G401 (cell line): ENCODE measurements at places on chromosomes 7 and 10.
A peak's percentile ranks its signal among the peaks of the same experiment; 100 is the strongest.

DNA sequence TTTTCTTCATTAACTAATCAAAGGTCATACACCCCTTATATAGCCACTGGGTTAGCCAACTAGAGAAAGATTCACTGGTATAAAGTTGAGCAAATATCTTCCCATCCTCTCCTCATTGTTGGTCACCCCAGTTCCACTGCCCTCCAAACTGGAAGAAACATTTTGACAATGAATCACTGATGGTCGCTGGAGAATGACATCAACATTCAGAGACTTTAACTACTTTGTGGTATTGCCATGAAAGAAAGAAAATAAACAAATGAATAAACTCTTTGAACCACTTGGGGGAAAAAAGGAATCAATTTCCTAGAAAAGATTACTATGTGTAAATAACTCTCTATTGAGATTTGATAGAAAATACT is 23.4 kb downstream of the HYCC1 start:
- DNase-seq: no peak

- DNase-seq: no peak
Measured at GRCh38 chr7:139916717-139917395, 87.8 kb downstream of the TBXAS1 start.

- DNase-seq: no peak
Measured at GRCh38 chr10:29256586-29256985, 32.3 kb upstream of the LYZL1 start.

DNA sequence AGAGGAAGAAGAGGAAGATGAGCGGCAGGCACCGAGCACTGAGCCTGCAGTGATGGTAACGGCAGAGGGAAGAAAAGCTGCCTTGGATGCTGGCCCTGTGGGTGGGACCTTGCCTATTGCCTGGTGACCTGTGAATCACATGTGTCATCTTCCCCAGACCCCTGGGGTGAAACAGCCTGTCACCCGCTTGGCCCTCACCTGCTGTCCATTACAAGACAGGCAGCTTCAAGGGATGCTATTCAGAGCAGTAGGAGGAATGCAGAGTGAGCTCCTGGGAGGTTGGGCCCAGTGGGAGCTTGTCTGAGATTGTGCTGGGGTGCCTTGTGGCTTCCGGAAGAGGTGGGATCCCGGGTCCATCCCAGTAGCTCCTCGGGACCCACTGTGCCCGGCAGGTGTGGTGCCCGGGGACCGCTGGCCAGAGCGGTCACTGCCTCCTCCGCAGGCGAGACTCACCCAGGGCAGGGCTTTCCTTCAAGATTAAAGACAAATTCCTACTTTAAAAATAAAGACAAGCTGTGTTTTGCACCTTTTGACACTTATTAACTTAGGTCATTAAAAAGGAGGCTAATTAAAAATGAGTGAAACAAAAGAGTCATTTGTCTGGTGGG is 440.2 kb upstream of the MKI67 start:
- DNase-seq: no peak

GRCh38 chr10:49176310-49177268 is 11.6 kb downstream of the TMEM273 start:
- no peak for DNase-seq

DNA sequence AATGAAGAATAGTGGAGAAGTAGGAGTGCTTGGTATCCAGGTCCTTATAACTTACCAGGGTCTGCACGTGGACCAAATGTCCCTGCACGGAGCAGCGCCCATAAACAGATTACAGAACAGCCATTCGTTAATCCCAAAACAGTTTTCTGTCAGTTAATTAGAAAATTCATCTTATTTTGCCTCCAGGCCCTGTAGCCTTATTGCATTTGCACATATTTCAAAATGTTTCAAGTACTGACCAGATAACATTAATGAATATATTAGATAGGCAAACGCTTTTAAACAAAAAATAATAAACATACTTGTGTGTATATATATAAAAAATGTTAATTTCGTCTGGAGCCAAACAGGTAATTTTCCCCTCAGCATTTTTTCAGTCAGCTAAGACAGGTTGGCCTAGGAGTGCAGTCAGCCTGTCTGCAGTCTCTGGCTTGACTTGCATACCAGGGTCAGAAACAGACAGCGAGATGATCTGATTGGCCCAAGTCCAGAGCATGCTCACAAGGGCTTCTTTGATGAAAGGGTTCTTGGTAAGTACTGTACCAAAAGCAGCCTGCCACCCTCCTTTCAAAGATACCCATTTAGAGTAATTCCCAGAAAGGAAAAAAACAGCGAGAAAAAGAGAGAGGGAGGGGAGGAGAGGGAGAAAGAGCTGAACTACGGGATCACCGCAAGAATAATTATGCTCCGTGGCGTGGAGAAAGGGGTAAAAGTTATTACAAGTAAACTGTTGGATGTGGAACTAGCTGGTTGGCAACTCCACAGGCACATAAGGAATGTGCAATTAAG is 194.4 kb upstream of the TCF7L2 start:
- peak; percentile 75 for DNase-seq

DNA sequence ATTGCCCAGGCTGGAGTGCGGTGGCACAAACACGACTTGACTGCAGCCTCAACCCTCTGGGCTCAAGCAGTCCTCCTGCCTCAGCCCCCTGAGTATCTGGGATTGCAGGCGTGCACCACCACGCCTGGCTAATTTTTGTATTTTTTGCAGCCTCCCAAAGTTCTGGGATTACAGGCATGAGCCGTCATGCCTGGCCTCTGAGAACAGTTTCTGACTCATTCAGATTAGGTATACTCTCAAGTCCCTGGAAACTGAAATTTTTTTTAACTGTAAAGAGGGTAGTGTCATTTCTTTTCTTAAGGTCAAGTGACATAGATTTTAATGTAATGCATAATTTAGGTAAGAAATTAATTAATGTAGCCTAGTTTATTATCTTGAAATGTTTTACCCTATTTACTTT is 104.7 kb downstream of the SEPTIN7 start:
- no peak for DNase-seq

DNA sequence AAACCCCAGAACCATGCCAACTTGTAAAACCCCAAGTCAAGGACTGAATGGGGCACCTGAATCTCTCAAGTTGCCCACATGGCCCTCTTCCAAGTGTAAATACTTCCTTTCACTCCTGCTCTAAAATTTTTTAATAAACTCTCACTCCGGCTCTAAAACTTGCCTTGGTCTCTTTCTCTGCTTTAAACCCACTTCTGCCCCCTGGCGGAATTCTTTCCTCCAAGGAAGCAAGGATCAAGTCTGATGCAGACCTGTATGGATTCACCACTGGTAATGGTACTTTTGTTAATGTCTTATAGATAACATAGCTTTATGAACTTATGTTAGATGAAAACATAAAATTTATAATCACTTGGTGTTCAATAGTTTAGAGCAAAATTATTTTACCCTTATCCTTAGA is 33.8 kb downstream of the SLC16A9 start:
- DNase-seq: no peak

GRCh38 chr10:16811765-16812164 is 5.5 kb downstream of the RSU1 start:
- DNase-seq: no peak

GRCh38 chr10:111017098-111017497 is 59.7 kb upstream of the ADRA2A start:
- no peak for DNase-seq

- no peak for DNase-seq
Measured at GRCh38 chr10:107813451-107814162, 649.1 kb upstream of the SORCS1 start.

DNA sequence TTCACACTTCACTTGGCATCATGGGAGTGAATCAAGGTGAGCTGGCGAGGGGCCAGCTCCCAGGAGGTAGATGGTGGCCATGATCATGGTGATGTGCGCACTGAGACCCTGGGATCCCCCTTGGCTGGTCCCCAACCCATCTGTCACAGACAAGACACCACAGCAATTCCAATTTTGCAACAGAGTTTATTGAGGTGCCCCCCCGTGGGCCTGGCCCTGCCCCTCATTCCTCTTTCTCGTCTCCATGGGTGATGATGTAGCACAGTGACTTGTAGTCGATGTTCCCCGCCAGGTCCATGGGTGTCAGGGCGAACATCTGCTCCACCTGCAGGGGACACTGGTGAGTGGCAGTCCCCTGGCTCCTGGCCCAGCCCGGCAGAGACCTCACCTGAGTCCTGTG is 2.4 kb downstream of the MYL7 start:
- no peak for DNase-seq

- DNase-seq: no peak
Measured at GRCh38 chr10:44046605-44047004, 338.3 kb downstream of the CXCL12 start.

DNA sequence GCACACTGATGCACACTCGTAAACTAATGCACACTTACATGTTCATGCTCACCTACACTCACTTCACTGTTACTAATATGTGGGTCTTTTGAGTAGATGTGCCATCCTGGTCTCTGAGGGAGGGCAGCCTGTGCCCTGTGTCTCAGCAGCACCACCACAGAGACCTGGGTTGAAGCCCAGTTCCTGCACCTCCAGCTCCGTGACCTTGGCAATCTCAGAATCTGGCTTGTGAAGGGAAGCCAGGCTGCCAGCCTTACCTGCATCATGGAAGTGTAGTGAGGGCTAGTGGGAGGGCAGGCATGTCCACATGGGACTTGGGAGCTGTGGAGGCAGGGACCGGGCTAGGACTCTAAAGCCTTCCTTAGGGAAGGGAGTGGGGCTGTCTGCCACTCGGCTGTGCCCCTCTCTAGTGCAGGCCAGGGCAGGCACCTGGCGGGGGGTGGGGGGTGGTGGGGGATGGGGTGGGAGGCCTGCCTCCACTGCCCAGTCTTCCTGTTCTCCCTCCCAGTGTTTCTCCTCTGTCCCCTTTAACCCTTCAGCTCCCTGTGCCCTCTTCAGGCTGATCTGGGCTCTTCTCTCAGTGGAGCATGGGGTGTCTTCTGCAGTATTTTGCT is 8.1 kb downstream of the ADCY1 start:
- DNase-seq: peak; percentile 88

- DNase-seq: no peak
Measured at GRCh38 chr7:129202058-129202777, 13.8 kb downstream of the SMO start.

GRCh38 chr10:86965986-86966654 is 2.2 kb upstream of the ADIRF start:
- DNase-seq: no peak
